ENCODE measurements at places on chromosomes 13 and 19.
A peak's percentile ranks its signal among the peaks of the same experiment; 100 is the strongest.

- DNase-seq = no peak
Observed at GRCh38 chr19:6970443-6970842, 50.8 kb downstream of the MBD3L2B start.

- DNase-seq = peak; percentile 74
Observed at GRCh38 chr19:8240274-8241229, 31.4 kb downstream of the CERS4 start.

GRCh38 chr13:112165712-112166111 lies 98.8 kb downstream of the SOX1 start:
- no peak for DNase-seq

- no peak for DNase-seq
Observed at GRCh38 chr13:77353995-77354394, 27.1 kb upstream of the MYCBP2 start.

- no peak for DNase-seq
Observed at GRCh38 chr19:38806371-38806770, 6.4 kb downstream of the LGALS4 start.

DNA sequence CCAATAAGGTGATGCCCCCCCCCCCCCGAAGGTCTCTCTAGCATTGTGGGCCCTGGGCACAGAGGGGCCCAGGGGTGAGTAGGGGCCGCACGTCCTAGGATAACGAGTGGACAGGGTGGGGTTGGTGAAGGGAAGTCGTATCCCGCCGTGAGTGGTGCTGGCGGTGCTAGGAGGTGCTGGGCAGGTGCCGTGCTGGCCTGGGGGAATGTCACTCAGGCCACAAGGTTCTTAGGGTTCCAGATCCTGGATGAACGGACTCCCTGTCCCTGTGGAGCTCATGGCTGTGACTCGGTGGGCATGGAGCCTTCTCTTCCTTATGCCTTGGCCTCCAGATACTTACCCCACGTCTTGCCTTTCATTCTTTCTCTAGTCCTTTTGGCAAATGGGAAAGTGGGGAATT lies 157.4 kb upstream of the SOX1 start:
- no peak for DNase-seq

DNA sequence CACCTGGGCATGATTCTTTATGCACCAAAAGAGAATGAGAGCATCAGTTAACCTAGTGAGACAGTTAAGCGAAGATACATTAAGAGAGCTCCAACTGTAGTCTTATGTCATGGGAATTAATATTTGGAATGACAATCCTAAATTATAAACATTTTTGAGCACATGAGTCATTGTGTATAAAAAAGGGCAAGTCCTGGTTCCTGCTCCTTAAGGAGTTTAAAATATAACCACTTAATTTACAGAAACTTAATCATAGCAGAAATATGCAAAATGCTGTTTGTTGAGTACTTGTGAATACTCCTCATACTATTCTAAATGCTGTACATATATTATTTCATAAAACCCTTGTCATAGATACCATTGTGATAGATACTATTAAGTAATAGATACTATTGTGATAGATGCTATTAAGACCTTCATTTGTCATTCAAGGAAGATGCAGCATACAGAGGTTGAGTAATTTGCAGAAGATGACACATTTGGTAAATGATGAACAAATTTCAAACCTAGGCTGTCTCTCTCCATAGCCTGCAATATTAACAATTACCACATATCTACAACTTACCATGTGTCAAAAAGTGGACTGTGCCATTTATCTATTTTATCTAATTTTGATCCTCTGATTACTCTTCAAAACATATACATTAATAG lies 301.0 kb downstream of the TBC1D4 start:
- DNase-seq = no peak

- no peak for DNase-seq
Observed at GRCh38 chr19:21134934-21135366, 6.9 kb upstream of the ZNF431 start.

DNA sequence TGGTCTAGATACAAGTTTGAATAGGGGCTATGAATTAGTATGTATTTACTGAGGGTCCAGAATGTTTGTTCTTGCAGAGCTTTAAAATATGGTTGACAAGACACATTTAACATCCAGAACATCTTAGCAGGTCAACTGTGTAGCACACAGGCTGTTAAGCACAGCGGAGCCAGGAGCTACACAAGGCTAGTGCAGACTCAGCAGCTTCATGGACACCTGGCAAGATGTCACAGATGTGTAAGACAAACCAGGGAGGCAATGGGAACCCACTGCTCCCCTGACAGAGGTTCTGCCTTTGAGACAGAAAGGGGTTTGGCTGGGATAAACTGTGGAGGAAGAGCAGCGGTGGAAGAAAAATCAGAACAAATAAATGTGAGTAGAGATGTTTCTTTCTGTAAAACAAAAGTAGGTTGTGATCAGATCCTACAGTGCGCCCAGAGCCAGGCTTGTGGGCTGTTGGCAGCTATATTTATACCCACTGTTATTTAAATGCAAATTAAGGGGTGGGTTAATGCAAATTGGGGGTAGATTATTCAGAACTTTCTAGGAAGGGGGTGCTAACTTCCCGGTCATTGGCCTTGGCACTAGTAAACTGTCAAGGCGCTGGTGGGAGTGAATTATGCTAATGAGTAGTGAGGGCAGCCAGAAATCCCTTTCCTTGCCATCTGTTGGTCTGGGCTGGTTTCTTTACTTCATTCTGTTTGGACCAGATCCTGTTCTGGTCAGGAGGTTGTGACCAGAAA lies 33.0 kb downstream of the MIPEP start:
- DNase-seq = no peak

DNA sequence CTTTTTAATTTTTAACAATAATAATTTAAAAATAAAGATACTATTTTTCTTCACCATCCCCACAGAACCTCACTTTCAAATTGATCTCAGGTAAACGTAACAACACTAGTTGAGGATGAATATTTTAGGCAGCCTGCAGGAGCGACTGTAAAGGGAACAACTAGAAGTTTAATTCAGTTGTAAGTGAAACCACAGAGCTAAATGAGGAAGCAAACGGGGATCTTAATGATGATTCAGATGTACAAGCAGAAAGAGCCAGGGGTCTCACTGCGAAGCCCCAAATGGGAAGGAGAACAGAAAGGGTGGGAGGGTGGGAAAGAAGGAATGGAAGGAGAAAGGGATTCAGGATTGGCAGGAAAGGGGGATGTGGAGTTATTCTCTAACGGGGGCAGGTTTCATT lies 54.6 kb upstream of the RAP2A start:
- no peak for DNase-seq

DNA sequence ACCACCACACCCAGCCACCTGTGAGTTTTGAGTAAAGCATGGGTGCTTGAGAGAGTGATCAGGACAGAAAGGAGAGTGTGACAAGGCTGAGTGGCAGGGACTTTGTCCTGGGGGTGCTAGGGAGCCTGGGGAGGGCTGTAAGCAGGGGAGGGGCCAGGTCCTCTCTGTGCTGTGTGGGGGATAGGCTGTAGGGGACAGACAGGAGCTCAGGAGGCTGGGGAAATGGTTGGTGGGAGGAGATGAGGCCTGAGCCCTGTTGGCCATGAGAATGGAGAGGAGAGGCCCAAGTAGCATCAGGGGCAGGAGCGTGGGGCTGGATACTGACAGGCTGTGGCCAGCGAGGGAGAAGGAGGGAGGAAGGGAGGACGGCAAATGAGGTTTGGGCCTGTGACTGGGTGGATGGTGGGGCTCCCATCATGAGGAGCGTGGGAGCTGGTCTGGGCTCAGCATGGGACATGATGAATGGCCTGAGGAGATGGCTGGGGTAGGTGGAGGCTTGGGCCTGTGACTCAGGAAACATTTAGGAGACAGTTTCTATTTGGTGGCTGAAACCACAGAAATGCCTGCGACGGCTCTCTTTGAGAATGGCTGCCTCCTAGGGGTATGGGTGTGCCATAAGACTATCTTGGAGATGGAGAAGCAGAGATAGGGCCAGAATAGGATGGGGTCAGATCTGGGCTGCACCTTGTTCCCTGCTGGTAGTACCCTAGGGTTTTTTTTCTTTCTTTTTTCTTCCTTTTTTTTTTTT lies 25.0 kb downstream of the GRIN2D start:
- no peak for DNase-seq

GRCh38 chr19:47158879-47159503 lies 28.4 kb downstream of the SAE1 start:
- no peak for DNase-seq

GRCh38 chr19:32407004-32407992 lies 1.7 kb downstream of the DPY19L3 start:
- DNase-seq = peak; percentile 79

DNA sequence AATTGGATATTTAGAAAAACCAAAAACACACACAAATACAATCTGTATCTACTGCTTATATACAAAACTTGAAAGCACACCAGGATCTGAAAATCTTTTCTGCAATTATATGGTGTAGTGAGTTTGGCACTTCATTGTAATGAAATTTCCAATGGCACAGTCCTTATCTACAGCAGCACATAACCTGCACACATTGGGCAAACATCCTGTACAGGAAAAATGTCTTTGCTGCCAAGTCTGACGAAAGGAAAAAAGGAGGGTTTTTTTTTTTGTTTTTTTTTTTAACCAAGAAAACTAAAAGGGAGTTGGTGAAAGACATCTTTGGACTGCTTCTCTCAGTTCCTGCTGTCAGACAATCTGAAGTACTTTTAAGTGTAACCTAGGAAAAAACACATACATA lies 107.8 kb downstream of the FOXO1 start:
- no peak for DNase-seq

GRCh38 chr19:7494416-7495098 lies 5.7 kb upstream of the PEX11G start:
- DNase-seq = no peak

- DNase-seq = no peak
Observed at GRCh38 chr13:54742984-54743383, 1714.4 kb downstream of the OLFM4 start.

- no peak for DNase-seq
Observed at GRCh38 chr13:112804374-112804773, 114.5 kb downstream of the ATP11A start.

GRCh38 chr13:39547108-39547507 lies 55.9 kb downstream of the LHFPL6 start:
- DNase-seq = no peak

- no peak for DNase-seq
Observed at GRCh38 chr13:32142956-32143375, 111.4 kb downstream of the FRY start.

DNA sequence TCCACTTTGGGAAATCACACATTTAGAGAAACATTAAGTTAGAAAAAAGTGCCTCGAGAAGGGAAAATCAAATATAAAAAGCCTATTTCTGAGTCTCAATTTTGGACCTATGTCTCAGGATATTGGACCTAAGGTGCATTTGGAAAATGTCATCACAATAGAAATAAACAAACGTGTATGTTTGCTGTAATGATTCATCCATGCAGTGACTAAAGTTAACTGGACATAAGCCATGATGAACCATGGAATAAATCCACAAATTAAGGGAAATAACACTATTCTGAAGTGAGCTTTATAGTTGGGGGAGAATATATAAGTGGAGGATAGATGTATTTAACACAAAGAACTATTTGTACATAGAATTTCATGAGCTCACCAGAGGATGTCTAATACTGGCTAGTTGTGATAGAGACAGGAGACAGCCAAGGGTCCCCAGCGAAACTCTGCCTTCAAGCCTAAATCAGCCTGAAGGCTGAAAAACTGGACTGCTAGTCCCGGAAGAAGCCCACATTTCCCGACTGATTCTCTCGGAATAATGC lies 963.3 kb upstream of the SPRY2 start:
- no peak for DNase-seq

- DNase-seq = no peak
Observed at GRCh38 chr13:51865838-51866237, 4.1 kb downstream of the CCDC70 start.

DNA sequence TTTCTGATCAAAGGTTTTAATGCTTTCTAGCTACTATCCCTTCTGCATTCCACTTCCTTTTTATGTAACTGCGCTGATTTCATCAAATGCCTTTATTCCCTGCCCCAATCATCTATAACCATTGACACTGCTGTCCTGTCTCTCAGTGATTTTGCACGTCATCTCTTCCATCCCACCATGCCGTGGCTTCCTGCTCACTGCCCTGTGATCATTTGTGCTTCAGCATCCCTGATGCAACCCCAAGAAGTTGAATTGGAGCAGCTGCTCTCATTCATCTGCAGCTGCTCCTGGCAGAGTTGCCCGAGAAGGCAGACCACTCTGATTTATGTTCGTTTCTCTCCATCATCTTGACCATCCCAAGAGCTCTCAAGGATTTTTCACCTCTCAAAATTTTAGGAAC lies 112.4 kb downstream of the HS6ST3 start:
- DNase-seq = no peak

GRCh38 chr19:38032151-38032550 lies 125.1 kb downstream of the SIPA1L3 start:
- DNase-seq = no peak

- no peak for DNase-seq
Observed at GRCh38 chr19:49116544-49116943, 2.4 kb downstream of the LIN7B start.

DNA sequence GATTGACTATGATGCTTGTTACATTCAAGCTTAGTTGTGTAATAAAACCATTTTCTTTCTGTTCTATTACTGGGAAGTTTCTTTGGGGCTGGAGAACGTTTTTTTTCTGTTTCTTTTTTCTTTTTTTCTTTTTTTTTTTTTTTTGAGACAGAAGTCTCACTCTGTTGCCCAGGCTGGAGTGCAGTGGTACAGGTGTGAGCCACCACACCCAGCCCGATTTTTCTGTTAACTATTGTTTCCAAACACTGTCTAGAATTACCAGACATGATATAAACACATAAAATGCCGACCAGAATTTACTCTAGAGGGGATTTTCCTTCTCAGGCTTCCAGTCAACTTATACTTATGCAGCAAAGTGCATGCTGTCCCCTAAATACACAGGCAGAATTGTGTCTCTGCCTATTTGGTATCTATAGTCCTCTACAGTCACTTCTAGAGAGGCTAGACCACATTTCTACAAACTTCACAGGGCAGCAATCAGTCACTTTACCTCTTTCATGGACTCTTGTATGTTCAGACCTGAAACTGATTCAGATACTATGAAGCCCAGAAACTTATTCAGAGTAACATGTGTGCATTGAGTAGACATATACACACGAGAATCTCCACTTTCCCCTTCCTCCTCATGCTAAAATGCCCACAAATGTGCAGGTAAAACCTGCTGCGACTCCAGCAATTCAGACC lies 121.2 kb downstream of the ZNF737 start:
- DNase-seq = no peak

GRCh38 chr13:80399340-80400163 lies 58.6 kb upstream of the SPRY2 start:
- DNase-seq = no peak

DNA sequence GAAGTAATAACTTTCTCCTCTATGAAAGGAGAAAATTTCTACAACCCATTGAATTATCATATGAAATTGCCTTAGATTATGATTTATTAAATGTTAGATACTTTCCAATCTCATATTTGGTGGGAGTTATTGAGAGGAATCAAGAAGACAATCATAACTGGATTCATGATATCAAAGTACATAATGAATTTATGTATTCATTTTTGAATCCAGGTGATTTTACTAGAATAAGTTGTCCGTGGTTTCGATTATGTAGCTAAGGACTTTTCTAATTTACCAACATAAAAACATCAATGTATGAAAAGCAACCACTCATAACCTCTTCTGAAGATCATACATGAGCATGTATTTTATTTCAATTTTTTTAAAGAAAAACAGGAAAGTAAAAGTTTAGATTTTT lies 1225.0 kb upstream of the MIR17HG start:
- DNase-seq = no peak

- DNase-seq = no peak
Observed at GRCh38 chr13:75507027-75508001, 25.3 kb upstream of the TBC1D4 start.

- no peak for DNase-seq
Observed at GRCh38 chr13:42221121-42221765, 50.7 kb upstream of the AKAP11 start.

- DNase-seq = peak; percentile 82
Observed at GRCh38 chr13:41456768-41457588, at the start of gene RGCC. RGCC (plus strand) TSS chr13:41457550; CDS start chr13:41457708, 158 bp downstream.

GRCh38 chr13:109110159-109110558 lies 480.7 kb downstream of the MYO16 start:
- DNase-seq = no peak
